ENCODE measurements at places on chromosomes 13 and 19.

DNA sequence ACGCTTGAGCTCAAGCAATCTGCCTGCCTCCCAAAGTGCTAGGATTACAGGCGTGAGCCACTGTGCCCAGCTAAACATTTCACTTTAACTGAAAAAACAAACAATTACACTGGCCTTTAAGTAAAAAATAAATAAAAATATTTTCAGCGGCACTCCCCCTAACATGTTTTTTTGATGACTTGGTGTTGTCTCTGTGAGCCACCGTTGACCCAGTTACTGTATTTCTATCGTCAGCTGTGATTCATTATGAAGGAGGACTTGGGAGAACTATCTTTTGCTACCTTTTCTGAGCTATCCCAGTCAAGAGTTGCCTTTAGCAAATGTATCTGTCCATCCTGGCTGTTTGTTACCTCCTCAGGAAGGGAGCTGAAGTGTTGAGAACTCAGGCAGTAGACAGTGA is 18.5 kb upstream of the C19orf33 start:
- DNase-seq = peak; percentile 51

- no peak for DNase-seq
Observed at GRCh38 chr13:88086577-88086976, 415.4 kb downstream of the SLITRK5 start.

DNA sequence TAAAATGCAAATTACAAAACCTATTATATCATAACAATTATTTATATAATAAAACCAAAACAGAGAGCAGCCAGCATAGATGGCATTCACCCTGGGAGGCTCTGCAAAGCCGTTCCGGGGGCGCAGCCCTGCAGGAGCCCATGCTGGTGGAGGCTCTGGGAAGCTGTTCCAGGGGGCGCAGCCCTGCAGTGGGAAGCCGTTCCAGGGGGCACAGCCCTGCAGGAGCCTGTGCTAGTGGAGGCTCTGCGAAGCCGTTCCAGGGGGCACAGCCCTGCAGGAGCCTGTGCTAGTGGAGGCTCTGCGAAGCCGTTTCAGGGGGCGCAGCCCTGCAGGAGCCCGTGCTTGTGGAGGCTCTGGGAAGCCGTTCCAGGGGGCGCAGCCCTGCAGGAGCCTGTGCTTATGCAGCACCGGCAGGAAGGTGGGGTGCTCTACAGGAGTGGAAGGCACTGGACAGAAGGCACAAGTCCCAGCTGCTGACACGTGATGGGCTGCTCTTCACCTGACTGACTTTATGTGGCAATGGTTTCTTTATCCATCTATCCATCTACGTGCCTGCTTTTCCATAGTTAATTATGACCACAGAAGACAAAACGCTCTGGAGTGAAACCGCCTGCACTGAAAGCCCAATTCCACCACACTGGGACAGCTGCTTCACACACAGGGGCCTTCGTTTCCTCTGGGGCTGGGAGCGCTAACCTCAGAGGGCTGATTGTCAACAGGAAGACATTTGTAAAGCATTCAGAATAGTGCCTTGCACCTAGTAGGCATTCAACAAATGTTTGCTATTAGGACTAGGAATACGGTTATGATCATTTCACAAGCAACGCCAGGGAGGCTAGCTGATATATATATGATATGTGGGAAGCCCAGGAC is 23.7 kb downstream of the PCID2 start:
- no peak for DNase-seq

DNA sequence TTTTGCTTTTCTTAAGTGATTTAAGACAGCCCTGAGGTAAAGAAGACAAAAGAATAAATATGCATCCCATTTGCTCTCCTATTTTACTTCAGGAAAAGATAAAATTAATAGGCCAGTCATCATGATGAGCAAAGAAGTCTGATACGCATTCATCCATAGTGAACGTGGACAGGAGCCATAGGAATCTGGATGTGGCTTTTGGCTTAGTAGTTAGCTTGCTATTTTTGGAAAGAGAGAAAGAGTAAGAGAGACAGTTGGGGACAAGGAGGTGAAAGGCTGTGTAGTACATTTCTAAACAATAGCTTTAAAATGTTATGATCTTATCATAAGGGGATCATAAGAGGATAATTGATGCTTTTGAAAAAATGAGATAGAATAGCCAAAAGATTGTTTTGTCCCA is 545.2 kb downstream of the IRS2 start:
- DNase-seq = no peak

DNA sequence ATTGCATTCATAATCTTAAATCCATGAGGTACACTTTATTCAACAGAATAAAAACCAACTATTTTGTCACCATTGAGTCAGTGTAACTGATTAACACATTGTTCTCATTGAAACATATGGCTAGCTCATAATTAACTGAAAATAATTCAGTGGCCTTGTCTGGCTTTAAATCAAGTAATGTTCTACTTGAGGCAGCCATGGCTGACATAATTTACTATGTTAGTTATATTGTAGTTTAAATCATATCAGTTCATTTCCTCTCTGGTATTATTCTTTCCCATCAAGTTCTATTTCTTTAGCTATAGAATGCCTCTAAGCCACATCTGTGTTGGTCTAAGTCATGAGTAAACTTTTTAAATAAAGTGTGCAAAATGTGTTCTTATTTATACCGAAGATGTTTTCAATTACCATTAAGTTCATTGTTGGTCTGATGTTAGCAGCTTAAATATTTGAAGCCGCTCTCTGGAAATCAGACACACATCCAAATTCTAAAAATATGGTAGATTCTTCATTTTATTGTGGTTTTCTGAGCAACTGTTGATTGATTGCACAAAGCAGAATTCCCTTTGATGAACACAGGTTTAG is 393.7 kb downstream of the GPC6 start:
- peak; percentile 35 for DNase-seq

DNA sequence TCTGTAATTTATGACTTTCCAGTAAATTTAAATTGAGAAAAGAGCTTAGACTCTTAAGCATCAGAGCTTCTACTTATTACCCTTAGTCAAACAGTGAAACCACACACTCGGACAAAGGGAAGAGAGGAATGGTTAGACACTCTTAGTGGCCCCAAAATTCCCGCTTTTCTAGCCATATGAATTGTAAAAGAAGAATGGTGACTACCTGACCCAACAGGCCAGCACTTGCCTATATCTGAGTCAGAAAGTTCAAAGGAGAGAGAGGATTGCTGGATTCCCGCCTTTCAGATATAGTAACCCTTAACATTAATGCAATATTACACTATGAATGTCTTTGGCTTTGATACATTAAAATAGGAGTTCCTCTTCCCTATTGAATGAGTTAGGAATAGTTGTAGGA is 317.3 kb downstream of the PCDH17 start:
- DNase-seq = no peak
